ENCODE measurements at places on chromosomes 2 and 18.

DNA sequence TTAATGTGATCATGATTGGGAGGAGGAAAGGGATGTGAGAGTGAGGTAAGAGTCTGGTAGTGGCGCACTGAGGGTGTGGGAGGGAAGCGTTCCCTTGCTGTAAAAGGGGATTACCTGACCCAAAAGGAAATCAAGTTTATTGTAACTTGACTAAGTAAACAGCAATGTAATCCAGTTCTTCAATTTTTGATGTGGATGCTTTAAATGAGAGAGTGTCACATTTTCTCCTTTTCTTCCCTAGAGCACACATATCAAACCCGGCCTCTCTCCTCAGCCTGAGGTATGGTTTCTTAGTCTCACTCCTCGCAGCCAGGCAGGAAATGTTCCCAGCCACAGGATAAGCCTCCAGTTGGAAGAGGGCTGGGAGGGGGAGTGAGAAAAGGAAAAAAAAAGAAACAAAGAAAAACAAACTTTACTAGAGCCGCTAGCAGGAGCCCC, 688 bp upstream of the ARHGAP28 start:
- no peak for DNase-seq

DNA sequence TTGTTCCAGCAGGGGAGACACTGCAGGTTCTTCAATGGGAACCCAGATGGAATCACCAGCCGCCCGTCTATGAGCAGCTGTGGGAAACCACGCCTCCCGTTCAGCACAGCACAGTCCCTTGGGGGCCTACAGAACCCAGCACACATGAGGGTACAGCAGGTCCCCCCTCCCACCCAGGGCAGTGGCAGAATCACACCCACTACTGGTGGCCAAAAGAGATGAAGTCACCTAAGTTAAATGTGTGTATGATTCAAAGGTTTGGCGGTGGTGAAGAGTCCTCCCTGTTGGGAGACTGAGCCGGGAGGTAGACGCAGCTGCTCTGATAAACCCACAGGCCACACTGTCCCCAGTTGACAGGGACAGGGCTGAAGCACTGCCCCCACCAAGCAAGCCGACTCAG, 44.3 kb downstream of the L3MBTL4 start:
- DNase-seq = no peak

GRCh38 chr2:146994246-146994645, 850.6 kb upstream of the ACVR2A start:
- no peak for DNase-seq

- no peak for DNase-seq
Observed at GRCh38 chr2:170823088-170823897, 6.6 kb downstream of the GAD1 start.

- no peak for DNase-seq
Observed at GRCh38 chr2:128543646-128544045, 225.0 kb upstream of the HS6ST1 start.

- DNase-seq = no peak
Observed at GRCh38 chr2:4635289-4635688, 931.9 kb downstream of the DCDC2C start.

DNA sequence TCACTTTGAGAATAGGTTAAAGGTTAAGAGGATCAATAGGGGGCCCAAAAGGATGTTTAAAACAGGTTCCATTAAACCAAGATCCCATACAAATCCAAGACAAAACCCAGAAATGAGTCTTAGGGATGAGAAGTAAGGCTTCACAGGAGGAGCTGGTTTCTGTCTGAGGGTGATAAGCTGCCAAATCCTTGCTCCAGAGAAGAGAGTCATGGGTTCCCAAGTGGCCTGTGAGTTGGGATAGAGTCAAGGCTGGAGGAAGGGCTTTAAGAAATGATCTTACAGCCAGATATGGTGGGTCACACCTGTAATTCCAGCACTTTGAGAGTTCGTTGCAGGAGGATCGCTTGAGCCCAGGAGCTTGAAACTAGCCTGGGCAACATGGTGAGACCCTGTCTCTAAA, 40.2 kb upstream of the LCLAT1 start:
- DNase-seq = no peak

- DNase-seq = peak; percentile 95
Observed at GRCh38 chr2:202494300-202495229, 118.4 kb downstream of the BMPR2 start.

DNA sequence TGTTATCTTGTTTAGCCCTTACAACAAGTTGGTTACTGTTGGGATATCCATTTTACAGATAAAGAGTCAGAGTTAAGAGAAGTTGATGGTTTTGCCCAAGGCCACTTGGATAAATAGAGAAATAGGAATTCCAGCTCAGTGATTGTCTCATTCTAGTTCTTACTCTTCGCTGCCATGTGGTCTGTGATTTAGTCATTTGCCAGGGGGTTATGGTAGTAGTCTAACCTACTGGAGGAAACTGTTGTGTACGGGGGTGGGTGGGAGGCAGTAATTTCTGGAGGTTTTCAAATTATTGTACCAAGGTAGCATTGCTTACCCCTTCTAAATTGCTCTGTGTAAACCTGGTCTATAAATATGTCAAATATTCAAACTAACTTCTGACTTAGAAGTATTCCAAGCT, 110.4 kb downstream of the MAP2 start:
- no peak for DNase-seq

DNA sequence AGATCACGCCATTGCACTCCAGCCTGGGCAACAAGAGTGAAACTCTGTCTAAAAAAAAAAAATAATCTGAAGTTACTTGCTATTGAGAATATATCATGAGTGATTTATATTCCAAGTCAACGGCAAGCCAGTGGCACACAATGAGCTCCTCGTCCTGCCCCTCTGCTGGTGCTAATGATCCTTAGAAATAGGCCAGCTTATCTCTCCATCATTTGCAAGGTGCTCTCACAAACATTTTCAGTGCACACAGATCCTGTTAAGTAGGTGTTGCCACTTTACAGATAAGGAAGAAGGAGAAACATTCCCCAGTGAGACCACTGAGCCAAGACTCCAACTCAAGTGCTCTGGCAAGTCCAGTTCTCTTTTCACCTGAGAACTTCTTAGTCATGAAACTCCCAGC, 91.3 kb upstream of the GPR45 start:
- no peak for DNase-seq

GRCh38 chr2:60212181-60212945, 341.1 kb downstream of the BCL11A start:
- DNase-seq = no peak

DNA sequence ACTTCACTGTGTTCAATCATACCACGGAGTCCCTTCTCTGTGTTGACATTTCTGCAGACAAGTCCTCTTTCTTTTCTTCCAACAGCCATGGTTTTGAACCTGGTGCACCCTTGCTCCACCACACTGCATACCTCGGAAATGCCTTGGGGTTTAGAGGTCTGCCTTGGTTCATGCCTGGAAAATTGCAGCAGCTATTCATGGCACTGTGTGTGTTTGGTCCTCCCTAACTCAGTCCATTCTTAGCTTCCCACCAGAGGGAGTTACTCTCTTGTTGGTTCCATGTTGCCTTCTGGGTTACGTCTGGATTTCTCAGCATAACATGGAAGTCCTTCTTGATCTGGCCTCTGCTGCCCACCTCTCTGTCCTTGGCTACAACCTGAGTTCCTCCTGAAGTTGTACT, 206.0 kb downstream of the FHOD3 start:
- no peak for DNase-seq

- peak; percentile 98 for DNase-seq
Observed at GRCh38 chr2:55364189-55365055, 55.2 kb downstream of the CCDC88A start.

DNA sequence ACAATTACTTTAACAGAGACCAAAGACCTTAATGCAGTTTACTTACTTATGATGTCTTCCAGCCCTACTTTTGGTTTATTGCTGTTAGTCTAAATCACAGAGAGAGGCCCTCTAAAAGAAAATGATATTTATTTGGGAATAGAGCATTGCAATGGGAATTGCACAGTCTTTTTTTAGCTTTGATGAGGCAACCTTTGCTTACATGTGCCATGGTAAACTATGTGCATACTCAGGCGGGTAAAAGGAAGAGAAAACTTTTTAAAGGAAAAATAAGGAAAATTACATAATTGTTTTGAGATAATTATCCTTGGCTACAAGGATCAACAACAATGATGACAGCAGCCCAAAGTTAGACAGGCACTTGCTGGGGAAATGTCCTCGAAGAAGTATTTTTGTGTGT, 78.6 kb downstream of the EFEMP1 start:
- DNase-seq = no peak

GRCh38 chr2:34719206-34719605, 1120.1 kb upstream of the FAM98A start:
- no peak for DNase-seq

GRCh38 chr2:123448801-123449200, 576.3 kb upstream of the CNTNAP5 start:
- DNase-seq = no peak

DNA sequence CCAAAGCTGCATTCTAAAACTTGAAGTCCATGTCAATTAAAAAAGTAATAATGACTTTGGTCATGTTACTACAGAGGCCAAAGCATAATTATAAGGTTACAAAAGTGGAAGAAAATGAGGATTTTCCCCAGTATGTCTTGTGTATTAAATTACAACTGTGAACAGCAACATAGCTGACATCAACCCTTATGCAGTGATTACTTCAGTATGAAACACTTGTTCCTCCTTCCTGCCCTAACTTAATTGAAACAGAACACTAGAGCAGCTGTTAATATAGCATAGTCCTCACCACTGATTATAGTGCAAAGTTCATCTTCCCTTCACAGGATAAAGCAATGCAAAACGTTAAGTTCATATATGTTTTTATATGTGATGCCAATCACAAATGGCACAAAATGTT, 29.9 kb downstream of the EPB41L3 start:
- DNase-seq = no peak

DNA sequence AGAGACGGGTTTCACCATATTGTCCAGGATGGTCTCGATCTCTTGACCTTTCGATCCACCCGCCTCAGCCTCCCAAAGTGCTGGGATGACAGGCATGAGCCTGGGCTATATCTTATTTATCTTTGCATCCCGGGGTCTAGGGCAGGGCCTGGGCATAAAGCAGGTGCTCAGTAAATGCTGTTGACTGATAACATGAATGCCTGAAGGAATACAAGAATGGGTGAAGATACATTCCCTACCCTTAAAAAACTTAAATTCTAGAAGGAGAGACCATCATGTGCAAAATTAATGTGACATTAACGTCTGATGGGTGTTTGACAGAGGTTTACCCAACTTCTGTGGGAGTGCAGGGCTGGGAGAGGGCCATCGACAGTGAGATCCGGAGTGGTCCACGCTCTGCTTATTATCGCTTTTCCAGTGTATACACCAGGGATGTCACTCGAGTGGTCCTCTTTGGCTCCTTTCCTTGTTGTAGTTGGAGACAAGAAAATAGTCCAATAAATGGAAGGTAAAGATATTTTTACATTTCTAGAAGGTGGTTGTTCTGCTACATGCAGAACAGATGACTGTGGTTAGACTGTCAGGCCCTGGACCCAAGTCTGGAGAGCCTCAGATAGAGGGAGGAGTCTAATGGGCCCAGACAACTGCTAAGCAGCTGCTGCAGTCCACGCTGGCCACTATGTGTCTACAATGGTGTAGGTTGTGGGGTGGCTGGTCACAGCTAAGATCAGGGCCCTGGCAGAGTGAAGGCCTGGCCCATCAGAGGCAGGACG, 131.7 kb downstream of the MYCN start:
- DNase-seq = no peak

DNA sequence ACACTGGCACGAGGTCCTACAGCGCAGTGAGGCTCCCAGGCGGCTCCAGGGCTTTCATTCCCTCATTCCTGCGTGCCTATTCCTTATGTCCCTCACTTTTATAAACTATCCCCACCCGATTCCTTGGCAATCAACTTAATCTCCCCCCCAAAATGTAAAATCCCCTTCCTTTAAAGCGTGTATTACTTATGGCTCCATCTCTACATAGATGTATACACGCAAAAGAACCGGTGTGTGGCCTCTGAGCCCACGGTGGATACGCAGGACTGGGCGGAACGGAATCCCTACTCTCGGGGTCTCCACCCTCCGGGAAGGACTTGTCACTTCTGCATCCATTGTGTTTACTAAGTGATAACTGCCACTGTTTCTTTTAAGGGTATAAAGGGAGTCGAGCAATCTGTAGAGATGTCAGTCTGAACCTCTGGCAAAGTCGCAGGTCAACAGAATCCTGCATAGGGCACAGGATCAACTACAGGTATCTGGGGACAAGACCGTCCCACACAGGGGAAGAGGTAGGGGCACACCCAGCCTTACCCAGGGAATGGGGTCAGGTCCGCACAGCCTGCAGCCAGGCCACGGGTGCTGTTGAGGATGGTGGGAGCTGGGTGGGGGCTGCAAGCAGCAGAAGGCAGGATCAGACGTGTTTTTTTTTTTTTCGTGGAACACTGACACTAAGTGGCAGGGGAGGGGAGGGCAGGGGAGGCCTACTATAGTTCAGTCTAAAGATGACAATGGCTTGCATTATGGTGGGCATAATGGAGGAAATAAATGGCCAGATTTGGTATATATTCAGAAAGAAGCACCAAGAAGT, 42.1 kb downstream of the HDLBP start:
- no peak for DNase-seq

GRCh38 chr18:80193701-80194100, 53.6 kb downstream of the PARD6G start:
- no peak for DNase-seq

GRCh38 chr2:190648289-190649034, 421 bp upstream of the NAB1 start:
- DNase-seq = peak; percentile 88

DNA sequence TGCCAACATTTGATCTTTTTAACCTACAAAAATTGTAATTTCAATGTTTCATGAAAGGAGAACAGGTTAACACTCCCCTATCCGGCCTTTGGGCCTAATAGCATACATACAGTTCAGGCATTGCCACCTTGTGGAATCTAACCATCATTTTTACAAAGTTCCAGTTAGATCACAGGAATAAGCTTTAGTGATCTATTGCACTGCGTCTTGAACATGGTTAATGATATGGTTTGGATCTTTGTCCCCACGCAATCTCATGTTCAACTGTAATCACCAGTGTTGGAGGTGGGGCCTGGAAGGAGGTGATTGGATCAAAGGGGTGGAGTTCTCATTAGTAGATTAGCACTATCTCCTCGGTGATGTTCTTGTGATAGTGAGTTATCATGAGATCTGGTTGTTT, 58.2 kb upstream of the NEUROD1 start:
- no peak for DNase-seq

DNA sequence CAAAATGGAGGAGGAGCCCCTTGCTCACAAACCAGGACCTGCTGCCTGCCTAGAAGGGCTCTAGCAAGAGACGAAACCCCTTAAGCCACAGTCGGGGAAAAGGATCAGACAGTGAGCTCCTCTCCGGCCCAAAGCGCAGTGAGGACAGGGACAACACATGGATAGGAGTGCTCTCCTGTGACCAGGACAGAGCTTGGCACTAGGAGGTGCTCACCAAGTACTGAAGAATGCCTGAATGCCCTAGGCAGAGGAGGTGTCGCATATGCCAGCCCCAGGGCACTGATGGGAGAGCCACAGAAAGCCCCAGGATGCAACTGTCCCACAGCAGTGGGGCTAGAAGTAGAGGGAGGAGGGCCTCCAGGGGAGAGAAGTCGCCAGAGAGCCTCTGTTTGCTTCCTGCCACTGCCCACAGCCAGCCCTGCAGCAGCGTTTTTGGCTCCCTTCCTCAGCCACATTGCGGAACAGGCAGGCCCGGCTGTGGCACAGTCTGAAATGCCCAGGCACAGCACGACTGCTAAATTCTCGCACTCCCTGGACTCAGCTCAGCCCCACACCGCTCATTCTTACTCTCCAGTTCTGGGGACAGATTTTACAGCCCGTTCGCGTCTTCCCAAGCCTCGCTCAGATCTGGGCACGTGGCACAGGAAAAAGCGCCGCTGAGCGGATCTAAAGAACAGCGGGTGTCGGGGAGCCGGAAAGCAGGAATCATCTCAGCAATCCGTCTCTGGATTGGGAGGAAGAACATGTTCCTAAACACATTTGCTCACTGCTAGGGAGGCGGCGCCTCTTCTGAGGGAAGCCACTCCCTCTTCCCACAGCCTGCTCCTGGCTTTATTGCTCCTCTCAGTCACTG, 98.7 kb upstream of the POU3F3 start:
- no peak for DNase-seq
